ENCODE measurements at places on chromosomes 1 and 21.

GRCh38 chr1:44714944-44715571 lies 15.9 kb downstream of the RNU5D-1 start:
- DNase-seq: no peak

GRCh38 chr1:243740255-243740999 lies 109.6 kb downstream of the AKT3 start:
- no peak for DNase-seq

GRCh38 chr1:39829791-39830533 lies 41.3 kb upstream of the BMP8B start:
- DNase-seq: no peak

DNA sequence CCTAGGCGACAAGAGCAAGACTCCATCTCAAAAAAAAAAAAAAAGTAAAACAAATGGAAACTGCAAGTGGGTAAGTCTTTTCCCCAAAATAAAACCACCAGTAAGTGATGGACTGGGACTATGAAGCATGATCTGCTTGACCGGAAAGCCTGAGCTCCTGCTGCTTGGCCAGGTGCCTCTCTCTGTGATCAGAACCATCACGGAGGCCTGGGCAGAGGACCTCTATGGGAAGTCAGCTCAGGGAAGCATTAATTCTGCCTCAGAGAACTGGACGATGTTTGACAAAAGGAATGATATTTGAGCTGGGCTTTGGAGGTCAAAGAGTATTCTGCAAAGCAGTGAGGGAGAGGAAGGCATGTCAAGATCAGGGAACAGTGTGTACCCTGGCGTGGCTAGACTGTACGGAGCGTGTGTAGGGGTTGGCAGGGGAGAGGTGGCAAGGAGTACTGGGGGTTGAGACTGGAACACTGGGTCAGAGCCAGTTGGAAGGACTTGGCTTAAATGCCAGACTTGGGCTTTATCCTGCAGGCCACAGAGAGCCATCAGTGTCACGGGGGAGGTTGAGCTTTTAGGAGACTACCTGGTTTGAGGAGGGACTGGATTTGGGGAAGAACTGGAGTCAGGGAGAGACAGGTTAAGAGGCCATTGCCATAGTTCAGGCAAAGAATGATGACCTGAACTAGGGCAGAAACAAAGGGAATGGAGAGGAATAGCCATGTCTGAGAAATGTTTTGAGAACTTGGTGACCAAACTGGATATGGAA lies 16.4 kb downstream of the ATP1A2 start:
- no peak for DNase-seq

- DNase-seq: no peak
Observed at GRCh38 chr1:21868482-21868881, 56.4 kb downstream of the LDLRAD2 start.

DNA sequence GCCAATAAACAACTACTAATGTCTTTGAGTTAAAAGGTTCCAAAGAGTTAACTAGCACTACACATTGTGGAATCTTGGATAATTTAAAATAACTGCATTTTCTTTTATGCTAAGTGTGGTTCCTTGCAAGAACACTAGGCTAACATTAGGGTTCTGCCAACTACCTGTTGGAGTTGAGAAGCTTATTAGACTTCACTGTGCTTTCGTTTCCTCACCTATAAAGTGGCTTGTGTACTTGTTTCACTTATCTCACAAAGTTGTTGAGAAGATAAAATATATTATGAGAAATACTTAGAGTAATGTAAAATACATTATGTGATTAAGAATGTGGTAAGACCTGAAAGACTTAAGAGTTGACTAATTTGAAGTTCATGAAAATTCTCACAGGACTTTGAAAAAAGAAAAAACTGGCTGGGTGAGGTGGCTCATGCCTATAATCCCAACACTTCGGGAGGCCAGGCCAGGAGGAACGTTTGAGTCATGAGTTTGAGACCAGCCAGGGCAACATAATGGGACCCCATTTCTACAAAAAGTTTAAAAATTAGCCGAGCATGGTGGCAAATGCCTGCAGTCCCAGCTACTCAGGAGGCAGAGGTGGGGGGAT lies 5.6 kb upstream of the RRAGC start:
- no peak for DNase-seq

DNA sequence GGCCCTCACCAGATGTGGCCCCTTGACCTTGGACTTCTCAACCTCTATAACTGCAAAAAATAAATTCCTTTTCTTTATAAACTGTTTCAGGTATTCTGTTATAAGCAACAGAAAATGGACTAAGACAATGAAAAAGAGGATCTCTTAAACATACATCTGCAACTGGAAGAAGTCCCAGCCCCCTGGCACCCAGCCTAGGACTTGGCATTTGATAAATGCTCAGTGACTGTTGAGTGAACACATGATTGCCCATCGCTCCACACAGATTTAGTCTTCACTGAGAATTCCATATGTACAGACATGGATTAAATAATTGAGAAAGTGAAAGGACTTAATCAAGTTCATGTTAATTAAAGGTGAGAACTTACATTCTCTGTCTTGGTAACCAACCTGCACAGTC lies 344.9 kb upstream of the RUNX1 start:
- DNase-seq: no peak

- DNase-seq: no peak
Observed at GRCh38 chr1:173823781-173824314, 625 bp upstream of the DARS2 start.

DNA sequence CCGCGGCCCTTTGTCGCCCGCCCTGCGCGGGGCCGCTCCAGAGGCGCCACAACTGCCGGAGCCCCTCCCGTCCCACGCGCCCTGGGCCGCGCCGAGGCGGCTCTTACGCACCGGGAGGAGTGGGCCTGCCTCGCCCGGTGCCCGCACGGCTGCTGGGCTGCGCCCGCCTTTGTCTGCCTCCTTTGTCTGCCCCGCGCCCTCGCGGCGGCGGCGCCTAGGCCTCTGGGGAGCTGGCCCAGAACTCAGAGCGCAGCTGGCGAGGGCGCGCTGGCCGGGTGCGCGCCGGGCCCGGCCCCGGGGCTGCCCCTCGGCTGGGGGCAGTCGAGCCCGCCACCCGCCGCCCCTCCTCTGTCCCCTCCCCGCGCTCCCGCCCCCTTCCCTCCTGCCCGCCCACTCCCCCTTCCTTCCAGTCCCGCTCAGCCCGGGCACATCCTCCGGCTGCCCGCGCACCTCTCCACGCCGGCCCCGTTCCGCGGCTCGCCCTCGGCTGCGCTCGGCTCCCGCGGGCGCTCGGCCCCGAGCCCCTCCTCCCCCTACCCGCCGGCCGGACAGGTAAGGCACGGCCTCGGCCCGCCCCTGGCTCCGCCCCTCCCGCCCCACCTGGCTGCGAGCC lies at the start of gene DRAXIN:
TSS of gene DRAXIN (plus strand) at position 409 of the 613 bp plus-strand sequence. CDS start 14,549 bp downstream, outside the sequence.
- DNase-seq: no peak

GRCh38 chr1:30613188-30613587 lies 110.2 kb downstream of the MATN1 start:
- no peak for DNase-seq

GRCh38 chr21:34552360-34553098 lies 40.5 kb upstream of the KCNE1 start:
- DNase-seq: no peak

- no peak for DNase-seq
Observed at GRCh38 chr1:112172294-112172882, 182.9 kb upstream of the KCND3 start.

- no peak for DNase-seq
Observed at GRCh38 chr1:214364786-214365295, 83.9 kb downstream of the SMYD2 start.
